ENCODE measurements at places on chromosomes 7 and 10.
A peak's percentile ranks its signal among the peaks of the same experiment; 100 is the strongest.

GRCh38 chr10:66940965-66941364, 15.1 kb downstream of the LRRTM3 start:
- no peak for DNase-seq

GRCh38 chr7:71769326-71769725, 637.4 kb downstream of the GALNT17 start:
- no peak for DNase-seq

- DNase-seq: peak; percentile 73
These were observed 514.8 kb downstream of the DNAJB6 start for GRCh38 chr7:157851501-157852067.

DNA sequence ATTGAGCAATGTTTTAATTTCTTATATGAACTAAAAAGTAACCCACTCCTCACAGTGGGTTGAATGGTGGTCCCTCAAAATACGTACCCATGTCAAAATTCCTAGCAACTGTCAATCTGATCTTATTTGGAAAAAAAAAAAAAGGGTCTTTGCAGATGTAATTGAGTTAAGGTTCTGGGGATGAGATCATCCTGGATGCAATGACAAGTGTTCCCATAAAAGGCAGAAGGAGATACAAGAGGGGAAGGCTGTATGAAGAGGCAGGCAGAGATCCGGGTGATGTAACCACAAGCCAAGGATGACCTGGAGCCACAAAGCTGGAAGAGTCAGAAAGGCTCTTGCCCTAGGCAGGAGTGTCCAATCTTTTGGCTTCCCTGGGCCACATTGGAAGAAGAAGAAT, 516.3 kb upstream of the MKI67 start:
- DNase-seq: no peak

- no peak for DNase-seq
These were observed 24.0 kb upstream of the PAPSS2 start for GRCh38 chr10:87635498-87636312.
